Activated CD8-positive, alpha-beta memory T cell treated with anti-CD3 and anti-CD28 coated beads for 4 hours (primary cell): ENCODE measurements at places on chromosomes 3 and 15.

DNA sequence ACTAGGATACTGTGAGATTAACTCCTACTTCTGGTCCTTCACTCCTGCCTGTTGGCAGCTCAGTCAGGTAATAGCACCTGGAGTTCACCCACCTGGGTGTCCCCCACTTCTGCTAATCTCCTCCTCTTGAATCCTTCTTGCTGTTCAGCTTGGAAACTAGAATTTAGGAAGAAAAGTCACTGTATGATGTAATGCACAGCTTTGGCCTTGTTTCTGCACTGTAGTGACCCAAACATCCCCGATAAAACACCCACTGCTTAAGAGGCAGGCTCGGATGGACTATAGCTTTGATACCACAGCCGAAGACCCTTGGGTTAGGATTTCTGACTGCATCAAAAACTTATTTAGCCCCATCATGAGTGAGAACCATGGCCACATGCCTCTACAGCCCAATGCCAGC lies 24.8 kb downstream of the STARD5 start:
- no peak for DNase-seq

DNA sequence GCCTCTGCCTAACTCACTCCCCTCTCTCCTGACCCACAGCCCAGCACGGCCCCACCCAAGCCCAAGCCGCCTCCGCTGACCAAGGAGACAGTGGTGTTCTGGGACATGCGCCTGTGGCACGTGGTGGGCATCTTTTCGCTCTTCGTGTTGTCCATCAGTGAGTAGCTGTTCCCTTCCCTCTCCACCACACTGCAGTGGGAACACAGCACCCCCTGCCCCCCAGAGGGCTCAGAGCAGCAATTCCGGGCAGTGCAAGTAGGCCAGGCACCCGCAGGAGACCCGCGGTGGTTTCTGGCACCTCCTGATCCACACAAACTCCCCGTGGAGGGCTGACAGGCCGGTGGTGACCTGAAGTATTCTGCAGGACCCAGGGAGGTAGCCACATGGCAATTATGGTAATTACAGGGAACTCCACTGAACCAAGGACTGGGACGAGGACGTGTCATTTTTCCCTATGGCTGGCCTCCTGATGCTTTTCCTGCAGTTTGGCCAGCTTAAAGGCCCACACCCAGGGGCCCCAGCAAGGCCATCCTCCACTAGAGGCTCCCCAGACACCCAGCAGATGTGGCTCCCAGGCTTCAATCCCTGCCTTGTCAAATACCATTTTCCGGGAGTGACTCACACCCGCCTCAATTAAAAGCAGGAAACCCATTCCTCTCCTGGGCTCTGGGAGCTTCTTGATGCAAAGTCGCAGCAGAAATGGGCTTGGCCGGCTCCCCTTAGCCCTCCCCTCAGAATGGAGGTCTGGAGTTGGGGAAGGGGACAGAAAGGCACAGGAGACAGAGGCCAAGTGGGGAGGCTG lies 4.8 kb downstream of the TMIE start:
- DNase-seq, result no peak

DNA sequence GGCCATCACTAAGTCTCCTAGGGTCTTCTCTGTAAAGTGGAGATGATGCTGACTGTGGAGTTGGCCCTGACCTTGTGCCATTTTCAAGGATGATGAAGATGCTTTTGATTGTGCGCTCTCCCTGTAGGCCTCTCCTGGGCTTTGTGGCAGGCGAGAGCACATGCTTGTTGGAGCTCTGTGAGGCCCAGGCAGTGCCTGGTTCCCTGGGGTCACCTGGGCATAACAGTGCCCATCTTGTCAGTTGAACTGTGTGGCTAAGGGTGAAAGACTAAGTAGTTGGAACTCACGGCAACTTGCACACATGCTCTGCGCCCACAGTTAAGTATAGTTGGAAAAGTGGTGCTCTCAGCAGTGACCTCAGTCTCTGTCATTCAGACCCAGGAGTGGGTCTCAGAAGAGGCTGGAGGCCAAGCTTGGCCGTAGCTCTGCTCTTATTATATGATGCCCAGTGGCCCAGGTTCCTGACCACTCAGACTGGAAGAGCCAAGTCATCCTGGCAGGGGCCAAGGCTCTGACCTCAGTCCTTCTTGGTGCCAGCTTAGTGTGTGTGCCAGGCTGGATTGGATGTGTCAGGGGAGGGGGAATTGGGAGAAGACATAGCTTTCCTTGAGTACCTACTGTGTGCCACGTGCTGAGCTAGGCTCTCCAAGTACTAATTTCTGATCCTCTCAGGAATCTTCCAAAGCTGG lies 154.6 kb downstream of the EEFSEC start:
- DNase-seq, result no peak

DNA sequence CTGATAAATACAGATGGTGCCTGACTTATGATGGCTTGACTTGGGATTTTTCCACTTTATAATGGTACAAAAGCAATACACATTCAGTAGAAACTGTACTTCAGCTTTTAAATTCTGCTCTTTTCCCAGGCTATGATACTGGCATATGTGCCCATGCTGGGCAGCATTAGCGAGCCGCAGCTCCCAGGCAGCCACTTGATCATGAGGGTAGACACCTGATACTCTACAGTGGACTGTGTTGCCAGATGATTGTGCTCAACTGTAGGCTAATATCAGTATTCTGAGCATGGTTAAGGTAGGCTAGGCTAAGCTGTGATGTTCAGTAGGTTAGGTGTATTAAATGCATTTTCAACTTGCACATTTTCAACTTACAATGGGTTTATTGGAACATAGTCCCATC lies 17.7 kb upstream of the FEM1B start:
- DNase-seq, result no peak

DNA sequence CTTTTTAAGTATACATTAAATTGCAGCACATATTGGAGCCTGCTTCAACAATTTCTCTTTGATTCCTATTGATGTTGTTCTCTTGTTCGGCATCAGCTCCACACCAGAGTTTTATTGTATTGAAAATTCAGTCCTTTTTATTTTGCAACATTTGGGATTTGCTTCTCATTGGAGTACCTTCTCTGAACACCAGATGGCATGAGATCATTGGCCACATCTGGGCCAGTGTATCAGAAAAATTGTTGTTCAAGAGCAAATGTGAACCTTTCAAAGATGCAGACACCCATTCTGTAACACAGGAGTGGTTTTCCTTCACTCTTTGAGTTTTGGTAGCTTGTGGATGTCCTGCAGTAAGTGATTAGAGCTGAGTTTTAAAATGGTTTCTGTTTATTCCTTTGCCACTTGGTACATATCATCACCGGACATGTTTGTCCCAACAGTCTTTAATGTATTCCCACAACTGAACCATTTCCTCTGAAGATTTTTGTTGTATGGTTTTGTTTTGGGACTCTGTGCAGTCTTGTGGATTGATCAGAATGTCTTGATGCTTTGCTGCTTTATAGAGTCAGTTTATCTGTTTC lies 96.1 kb downstream of the MCTP2 start:
- DNase-seq, result no peak

DNA sequence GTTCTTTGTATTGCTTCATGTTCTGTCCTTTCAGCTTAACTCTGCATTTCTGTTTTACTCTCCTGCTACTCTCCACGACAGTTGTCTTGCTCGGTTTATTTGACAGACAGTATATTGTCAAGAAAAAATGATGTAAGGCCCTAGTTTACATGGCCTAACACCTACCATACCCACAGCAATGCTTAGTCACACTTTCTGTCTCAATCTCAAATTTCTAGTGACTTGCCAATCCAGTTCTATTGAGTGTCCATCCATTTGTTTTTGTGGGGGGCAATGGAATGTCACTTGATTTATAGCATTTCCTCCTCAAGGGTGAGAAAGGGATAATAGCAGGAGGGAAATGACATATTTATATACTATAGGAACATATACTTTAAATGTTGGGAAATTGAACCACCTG lies 676.2 kb downstream of the NAALADL2 start:
- no peak for DNase-seq

DNA sequence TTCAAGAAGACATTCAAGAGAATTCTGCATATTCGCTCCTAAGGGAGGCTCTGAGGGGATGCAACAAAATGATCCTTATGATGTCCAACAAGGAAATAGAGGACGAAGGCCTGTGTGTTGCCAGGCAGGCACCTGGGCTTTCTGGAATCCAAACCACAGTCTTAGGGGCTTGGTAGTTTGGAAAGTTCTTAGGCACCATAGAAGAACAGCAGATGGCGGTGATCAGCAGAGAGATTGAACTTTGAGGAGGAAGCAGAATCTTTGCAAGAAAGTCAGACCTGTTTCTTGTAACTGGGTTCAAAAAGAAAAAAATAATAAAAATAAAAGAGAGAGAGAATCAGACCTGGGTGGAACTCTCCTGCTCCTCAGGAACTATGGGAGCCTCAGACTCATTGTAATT lies 11.7 kb upstream of the ATG7 start:
- DNase-seq, result no peak

- DNase-seq, result no peak
Observed at GRCh38 chr15:70687482-70687881, 75.9 kb downstream of the UACA start.

DNA sequence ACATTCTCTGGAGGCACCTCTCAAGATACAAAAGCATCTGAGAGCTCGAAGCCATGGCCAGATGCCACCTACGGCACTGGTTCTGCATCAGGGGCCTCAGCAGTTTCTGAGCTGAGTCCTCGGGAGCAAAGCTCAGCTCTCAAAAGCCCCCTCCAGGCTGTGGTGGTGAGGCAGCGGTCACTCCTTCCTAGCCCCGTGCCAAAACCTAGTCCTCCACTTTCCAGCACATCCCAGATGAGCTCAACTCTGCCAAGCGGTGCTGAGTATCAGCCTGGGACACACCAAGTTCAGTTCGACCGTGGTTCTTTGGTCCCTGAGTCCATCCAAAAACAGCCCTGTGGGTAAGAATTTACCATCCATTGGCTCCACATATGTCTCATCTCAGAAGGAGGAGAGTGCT lies 79.3 kb upstream of the STT3B start:
- DNase-seq, result no peak

DNA sequence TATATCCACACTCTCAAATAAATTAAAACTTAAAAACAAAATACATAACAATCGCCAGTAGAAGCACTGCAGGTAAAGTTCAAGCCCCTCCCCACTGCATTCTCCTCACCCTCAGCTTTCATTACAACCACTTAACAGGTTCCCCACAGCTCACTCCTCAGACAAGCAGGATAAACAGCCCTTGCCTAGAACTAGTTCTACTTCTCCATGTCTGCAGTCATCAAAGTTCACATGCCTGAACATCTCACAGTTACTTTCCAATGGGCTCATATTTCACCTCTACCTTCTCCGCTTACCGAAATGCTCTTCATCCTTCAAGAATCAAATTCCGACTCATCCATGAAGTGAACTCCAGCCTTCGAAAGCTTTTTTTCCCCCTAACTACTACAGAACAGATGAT lies 4.1 kb downstream of the YEATS2 start:
- DNase-seq, result no peak
